Stimulated activated memory B cell treated with anti-CD40 and anti-IgM and Interleukin-4, amounts not matched to agents 10 μg/mL and 1 μg/mL and 100 μg/mL, for 72 hours (primary cell): ENCODE measurements at places on chromosomes 4 and X.

- ATAC-seq = no peak
Observed at GRCh38 chrX:8711401-8711800, 20.5 kb downstream of the ANOS1 start.

DNA sequence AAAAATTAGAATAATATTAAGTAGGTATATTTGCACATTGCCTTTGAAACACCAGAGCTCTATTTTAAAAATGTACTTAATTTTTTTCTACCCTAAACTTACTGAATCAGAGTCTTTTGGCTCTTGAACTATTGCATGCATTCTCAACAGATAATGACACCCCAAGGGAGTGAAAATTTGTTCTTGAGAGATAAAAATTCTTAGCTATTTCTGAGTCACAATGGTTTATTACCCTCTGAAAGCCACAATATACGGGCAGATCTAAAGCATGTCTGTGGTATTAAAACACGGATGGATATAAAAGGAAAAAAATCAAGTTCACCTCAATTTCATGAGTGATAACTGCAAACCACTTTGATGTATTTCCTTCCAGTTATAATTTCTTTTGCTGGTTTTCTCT is 636.3 kb upstream of the FTHL17 start:
- no peak for ATAC-seq

GRCh38 chrX:120286733-120287512 is 24.3 kb downstream of the TMEM255A start:
- no peak for ATAC-seq

GRCh38 chr4:141339391-141339790 is 118.7 kb downstream of the ZNF330 start:
- no peak for ATAC-seq

DNA sequence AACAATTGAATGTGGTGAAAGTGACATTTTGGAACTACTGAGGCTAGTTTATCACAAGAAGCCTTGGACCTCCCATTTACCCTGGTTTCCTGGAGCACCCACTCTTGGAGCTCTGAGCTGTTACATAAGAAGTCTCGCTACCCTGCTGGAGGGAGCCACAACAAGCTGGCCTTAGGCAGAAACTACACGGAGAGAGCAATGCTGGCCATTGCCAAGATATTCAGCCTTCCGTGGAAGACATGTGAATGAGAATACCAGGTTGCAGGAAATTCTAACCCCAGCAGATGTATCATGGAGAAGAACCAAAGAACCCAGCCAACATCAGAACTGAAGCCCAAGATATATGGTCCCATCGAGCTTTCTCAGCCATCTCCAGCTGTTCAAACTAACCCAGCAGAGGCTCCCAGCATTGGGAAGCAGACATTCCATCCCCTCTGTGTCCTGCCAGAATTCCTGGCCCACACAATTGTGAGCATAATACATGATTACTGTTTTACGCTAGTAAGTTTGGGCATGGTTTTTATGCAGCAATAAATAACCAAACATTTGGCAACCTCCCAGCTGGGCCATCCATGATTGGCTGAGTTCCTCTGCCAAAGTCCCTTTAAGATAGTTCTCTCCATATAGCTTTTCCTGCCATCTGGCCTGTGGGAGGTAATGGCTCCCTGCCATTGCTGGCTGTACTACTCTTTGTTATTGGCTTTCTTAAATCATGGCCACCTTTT is 17.9 kb upstream of the PDE5A start:
- no peak for ATAC-seq

- no peak for ATAC-seq
Observed at GRCh38 chrX:82362550-82362949, 1145.5 kb upstream of the POU3F4 start.
